Stimulated activated CD4-positive, alpha-beta T cell treated with anti-CD3 and anti-CD28 coated beads, Interleukin-1b, Interleukin-23, amount 100 ng/mL, for 1 hour (primary cell): ENCODE measurements at places on chromosomes 3 and 15.

GRCh38 chr3:180058238-180058637 is 21.5 kb upstream of the PEX5L start:
- no peak for DNase-seq

DNA sequence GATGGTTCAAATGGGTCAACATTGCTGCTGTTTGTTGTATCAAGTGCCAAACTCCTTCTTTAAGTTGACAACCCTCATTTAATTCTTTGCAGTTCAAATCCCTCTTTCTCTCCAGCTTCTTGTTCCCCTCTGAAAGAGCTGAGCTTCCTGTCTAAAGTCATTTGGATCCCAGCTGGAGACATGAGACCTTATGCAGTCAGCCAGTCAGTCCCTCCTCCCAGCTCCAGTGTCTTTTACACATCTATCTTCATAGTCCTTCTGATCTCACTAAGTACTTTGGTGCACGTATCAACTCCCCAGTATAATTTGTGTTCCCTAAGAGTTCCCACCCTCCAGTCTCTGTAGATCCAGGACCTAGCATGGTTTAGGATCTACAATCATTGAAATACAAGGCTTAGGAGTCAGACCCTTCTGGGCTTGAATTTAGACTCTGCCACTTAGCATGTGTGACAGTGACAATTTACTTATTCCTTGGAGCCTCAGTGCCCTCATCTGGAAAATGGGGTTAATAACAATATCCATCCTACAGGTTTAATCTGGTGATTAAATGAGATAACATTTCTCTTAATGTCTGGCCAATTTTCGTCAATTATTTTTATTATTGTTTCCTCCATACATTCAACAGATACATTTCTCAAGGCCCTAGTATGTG is 102.8 kb upstream of the SEMA6D start:
- DNase-seq = no peak

- no peak for DNase-seq
Measured at GRCh38 chr15:82812994-82813393, 3.6 kb downstream of the WHAMM start.

- DNase-seq = no peak
Measured at GRCh38 chr3:151328298-151328995, 902 bp downstream of the P2RY13 start.

- DNase-seq = no peak
Measured at GRCh38 chr3:127719369-127719768, 46.6 kb downstream of the ABTB1 start.

DNA sequence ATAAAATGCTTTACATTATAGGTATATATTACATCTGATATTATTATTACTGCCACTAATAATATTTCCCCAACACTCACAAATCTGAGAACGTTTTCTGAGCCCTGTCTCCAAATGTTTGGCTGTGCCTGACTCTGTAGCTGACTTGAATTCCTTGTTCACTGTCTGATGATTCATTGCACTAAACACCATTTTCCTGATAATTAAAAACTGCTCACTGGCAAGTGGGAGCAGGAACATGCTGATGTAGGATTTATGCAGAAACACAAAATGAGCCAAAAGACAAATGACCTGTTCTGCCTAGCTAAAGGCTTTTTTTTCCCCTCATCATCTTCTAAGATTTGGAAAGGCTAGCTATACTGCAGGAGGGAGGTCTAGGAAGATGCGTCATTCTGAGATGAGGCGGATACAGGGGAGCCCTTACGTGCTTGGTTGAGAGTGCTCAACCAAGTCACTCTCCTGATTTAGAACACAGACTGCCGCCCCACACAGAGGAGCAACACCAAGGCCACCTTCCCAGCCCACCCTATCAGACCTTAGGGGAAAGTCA is 380.7 kb downstream of the EPHB1 start:
- no peak for DNase-seq

GRCh38 chr15:25773248-25773647 is 89.9 kb downstream of the ATP10A start:
- no peak for DNase-seq

GRCh38 chr3:187024536-187025226 is 94.4 kb downstream of the ST6GAL1 start:
- DNase-seq = no peak

GRCh38 chr3:58588030-58588614 is 10.9 kb upstream of the FAM107A start:
- DNase-seq = no peak

DNA sequence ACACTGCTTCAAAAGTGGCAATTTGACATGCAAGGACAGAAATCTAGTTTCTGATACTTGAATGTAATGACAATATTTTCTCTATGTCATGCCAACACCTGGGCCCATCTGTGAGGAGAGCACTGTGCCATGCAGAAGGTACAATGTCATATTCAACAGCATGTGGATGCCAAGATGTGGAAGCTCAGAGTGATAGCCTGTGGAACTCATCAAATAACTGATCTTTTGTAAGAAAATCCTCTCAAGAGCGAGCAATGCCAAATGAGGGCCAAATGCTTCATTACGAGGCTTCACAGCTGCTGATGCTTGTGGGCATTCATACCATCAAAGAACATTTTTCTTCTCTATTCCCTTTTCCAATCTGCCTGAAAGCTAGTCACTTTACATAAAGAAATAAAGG is 95.1 kb downstream of the ROBO1 start:
- DNase-seq = no peak

DNA sequence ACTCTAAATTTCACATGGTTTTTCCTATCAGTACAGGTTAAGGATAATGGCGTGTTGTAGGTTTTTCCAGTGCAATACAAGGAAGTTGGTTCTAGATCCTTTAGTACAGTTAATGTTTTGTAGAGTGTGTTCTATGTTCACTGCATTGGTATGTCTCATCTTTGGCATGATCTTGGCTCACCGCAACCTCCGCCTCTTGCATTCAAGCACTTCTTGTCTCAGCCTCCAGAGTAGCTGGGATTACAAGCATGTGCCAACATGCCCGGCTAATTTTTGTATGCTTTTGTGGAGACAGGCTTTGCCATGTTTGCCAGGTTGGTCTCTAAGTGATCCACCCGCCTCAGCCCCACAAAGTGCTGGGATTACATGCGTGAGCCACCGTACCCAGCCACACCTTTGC is 30.4 kb downstream of the SNRPN start:
- DNase-seq = no peak

GRCh38 chr15:63815796-63816533 is 17.8 kb downstream of the HERC1 start:
- DNase-seq = no peak

- DNase-seq = no peak
Measured at GRCh38 chr3:127061641-127062040, 78.7 kb downstream of the PLXNA1 start.

GRCh38 chr3:171428321-171428787 is 31.9 kb downstream of the TNIK start:
- no peak for DNase-seq

DNA sequence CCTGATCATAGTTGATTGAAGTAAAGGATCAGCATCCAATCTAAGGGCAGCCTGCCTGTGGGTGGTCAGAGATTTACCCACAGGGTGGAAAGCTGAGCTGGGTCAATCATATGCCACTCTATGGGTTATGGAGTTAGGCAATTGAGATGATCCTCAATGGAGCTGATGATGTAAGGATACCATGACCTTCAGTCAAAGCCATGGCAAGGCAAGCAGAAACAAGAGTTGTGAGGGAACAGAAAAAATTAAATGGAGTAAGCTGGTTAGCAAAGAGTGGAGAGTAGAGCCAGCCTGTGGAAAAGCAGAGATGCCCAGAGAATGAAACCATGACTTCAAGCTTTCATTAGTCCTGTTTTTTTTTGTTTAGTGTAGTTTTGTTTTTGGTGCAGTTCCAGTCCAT is 5.7 kb upstream of the IQGAP1 start:
- DNase-seq = no peak

GRCh38 chr15:99180086-99180963 is 69.1 kb downstream of the TTC23 start:
- no peak for DNase-seq

DNA sequence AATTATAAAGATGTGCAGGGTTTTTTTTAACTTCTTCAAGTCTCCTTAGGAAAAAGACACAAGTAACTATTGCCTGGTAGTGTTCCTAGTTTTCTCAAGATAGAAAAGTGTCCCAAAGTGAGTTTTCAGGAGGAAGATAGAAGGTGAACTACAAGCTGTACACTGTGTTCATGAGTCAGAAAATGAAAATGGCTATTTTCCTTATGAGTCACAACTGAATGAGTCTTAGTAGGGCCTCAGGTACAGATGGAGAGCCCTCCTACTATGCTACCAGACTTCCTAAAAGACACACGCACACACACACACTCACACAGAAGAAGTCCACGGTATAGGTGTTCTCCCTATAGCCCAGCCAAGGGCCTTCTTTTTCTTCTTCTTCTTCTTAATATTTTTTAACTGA is 3.1 kb downstream of the MYO1E start:
- DNase-seq = no peak

DNA sequence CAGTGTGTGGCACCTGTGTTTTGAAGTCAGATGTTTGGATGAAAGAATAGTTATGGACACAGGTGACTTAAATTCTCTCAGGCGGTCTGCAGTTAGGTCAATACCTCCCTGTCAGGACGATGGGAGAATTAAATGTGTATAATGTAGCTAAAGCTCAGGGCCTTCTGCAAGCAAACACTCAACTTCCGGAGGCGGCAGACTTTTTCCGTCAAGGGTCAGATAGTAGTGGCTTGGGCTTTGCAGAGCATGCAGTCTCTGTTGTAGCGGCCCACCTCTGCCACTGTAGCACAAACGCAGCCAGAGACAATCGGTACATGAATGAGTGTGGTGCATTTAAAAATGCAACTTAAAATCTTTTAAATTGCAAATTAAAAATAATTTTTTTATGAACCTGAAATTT is 47.4 kb downstream of the CMTM8 start:
- no peak for DNase-seq

DNA sequence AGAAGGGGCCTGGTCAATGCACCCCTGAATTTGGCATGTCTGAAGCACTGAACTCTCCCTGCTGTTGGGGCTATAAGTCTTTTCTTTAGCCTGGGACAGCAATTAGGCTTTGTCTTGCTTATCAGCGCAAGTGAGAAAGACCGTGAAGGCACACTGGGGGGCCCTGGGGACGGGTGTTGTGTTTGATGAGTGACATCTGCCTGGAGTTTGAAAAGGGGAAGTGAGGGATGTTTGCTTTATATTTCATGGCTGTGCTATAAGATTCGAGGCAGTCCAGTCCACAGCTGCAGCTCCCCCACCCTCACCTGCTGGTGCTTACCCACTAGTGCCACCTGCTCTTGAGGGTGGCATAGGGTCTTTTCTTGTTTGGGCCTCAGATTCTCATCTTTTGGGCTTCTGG is 44.8 kb downstream of the CEMIP start:
- DNase-seq = no peak

GRCh38 chr3:56917361-56918110 is 115.8 kb upstream of the ARHGEF3 start:
- no peak for DNase-seq

GRCh38 chr3:73509816-73510215 is 114.9 kb downstream of the PDZRN3 start:
- DNase-seq = no peak

GRCh38 chr3:9450991-9451390 is 53.6 kb downstream of the SETD5 start:
- DNase-seq = no peak

- DNase-seq = no peak
Measured at GRCh38 chr3:59171491-59171890, 121.7 kb upstream of the CFAP20DC start.

DNA sequence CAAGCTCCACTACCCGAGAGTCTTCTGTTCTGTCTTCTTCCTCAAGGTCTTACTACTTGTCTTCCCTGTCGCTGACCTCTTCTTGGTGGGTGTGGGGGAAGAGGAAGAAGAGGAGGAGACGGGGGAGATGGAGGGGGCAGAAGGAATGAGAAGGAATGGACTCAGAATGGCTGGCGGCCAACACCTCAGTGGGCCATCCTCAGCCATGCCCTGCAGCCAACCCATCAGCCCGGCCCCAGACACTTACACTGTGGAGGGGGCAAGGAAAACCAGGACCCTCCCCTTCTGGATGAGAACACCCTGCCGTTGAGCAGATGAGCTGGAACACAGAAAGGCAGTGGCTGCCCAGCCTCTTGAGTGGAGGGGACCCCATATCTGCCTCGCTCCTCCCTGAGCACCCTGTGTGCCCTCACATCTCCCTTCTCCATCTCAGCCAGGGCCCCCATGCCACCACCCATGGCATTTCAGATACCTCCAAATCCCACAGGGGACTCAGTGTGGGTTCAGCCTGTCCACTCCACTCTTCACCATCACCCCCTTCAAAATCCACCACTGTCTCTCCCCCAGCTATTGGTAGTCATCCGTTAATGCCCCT is 45.5 kb upstream of the PRR23E start:
- DNase-seq = no peak

GRCh38 chr3:181752202-181752671 is 40.5 kb downstream of the SOX2 start:
- DNase-seq = no peak

GRCh38 chr3:50204804-50205412 is at the start of gene SLC38A3:
Gene SLC38A3 (plus strand): TSS chr3:50205271. CDS start chr3:50214200, 8,929 bp downstream.
- DNase-seq = no peak

DNA sequence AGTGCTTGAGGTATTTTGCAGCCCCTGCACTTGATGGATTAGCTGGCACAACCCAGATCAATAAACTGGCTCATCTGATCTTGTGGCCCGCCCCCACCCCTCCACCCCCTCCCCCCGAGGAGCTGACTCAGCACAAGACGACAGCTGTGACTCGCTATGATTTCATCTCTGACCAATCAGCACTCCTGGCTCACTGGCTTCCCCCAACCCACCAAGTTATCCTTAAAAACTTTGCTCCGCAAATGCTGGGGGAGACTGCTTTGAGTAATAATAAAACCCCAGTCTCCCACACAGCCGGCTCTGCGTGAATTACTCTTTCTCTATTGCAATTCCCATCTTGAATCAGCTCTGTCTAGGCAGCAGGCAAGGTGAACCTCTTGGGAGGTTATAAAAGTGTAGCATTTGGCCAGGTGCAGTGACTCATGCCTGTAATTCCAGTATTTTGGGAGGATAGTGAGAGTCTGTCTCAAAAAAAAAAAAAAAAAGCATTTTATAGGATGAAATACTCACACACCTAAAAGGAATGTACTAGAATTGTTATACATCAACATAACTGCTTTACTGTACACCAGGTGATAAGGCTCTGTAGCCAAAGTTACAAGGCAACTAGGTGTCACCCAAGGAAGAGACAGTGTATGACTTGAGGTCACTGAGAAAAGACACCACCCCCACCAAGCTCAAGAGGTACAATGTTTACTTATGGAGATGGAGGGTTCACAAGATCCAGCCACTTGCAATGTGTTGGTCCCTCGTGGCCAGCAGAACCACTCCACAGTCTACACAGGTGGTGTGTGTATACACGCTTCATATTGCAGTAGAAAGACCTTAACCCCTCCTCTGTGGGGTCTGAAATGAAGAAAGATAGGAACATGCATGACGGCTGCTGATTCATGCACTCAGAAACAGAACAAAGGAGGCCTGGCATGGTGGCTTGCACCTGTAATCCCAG is 8.6 kb downstream of the ZNF445 start:
- no peak for DNase-seq

DNA sequence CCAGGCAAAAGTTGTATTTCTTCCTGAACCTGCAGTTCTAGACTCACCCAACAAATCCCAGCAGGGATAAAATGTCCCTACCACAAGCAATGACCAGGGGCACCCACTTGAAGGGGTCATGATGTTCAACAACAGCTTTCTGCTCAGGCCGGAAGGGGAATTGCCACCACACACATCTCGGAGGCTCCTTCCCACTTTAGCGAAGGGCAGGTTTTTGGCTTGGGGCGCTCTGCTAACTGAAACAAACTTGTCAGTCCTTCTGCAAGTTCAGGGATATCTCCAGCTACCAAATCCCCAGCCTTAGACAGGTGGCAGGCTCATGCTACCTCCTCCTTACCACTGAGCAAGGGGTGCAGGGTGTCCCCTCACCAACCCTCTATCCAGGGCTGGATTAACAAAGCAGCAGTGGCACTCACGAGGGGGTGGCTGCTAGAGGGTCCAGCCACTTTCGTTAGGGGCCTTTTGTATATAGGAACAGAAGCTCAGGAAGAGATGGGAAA is 2.2 kb downstream of the ADCY5 start:
- no peak for DNase-seq
